ENCODE measurements at places on chromosomes 16 and 17. TPM values are rescaled to one million over a fixed set of nuclear protein-coding genes. Genes with fewer than 3 reads are reported as not detected.

The ZG16 gene
- 0.07 TPM for total RNA-seq

The CES3 gene
- 2.3 TPM for total RNA-seq

The ZSCAN10 gene
- total RNA-seq, result not detected

The WSCD1 gene
- total RNA-seq, result 2.2 TPM

The ALDH3A1 gene
- total RNA-seq, result 0.62 TPM

The HOXB2 gene
- not detected for total RNA-seq

The PIGQ gene
- 19.7 TPM for total RNA-seq

The MT1A gene
- 14.0 TPM for total RNA-seq

The RGS11 gene
- total RNA-seq, result not detected

The C17orf113 gene
- 1.1 TPM for total RNA-seq

The TIGD7 gene
- total RNA-seq, result not detected

The ABAT gene
- total RNA-seq, result 97.3 TPM

The CMTM2 gene
- not detected for total RNA-seq

The CCL1 gene
- total RNA-seq, result not detected

The C17orf100 gene
- total RNA-seq, result 3.6 TPM

The GAST gene
- total RNA-seq, result not detected

The CARD14 gene
- 0.11 TPM for total RNA-seq

The IGSF6 gene
- total RNA-seq, result not detected

The MFSD6L gene
- total RNA-seq, result not detected

The OR1A1 gene
- not detected for total RNA-seq

The ADAMTS18 gene
- not detected for total RNA-seq

The CLDN9 gene
- total RNA-seq, result 0.08 TPM

All from HepG2 (cell line).